ENCODE measurements at places on chromosomes 3 and 15.

DNA sequence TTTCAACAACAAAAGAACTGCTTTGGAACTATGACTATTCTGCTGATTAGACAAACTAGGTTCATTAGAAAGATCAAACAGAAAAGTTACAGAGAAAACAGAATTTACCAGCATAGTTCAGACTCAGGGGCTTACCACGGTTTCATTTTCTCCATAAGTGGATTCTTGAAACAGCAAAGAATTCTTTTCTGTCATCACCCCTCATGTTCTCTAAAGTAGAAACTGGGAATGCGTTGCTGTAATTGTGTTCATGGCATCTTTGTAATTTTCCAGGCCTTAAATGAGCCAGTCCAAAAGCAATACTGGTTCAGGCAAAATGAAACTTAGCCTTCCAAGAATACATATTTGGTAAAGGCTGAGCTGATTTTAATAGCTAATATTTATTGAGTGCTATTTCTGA lies 287.8 kb downstream of the CHL1 start:
- no peak for DNase-seq

DNA sequence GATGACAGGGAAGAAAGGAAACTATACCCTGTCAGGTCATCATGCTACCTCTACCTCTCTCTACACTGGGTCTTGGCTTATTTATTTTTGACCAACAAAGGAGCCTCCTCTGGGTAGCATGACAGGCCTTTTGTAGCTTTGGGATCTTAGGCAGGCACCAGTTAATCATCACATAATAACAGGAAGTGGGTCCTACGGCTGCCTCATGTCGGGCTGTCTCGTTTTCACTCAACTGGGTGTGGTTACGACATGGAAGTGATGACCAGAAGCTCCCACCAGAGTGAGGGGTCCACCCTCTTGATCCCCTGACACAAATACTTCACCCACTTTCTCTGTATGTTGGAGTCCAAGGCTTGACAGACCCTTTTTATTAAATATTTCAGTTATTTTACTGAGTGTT lies 105.3 kb downstream of the CD47 start:
- DNase-seq, result no peak

DNA sequence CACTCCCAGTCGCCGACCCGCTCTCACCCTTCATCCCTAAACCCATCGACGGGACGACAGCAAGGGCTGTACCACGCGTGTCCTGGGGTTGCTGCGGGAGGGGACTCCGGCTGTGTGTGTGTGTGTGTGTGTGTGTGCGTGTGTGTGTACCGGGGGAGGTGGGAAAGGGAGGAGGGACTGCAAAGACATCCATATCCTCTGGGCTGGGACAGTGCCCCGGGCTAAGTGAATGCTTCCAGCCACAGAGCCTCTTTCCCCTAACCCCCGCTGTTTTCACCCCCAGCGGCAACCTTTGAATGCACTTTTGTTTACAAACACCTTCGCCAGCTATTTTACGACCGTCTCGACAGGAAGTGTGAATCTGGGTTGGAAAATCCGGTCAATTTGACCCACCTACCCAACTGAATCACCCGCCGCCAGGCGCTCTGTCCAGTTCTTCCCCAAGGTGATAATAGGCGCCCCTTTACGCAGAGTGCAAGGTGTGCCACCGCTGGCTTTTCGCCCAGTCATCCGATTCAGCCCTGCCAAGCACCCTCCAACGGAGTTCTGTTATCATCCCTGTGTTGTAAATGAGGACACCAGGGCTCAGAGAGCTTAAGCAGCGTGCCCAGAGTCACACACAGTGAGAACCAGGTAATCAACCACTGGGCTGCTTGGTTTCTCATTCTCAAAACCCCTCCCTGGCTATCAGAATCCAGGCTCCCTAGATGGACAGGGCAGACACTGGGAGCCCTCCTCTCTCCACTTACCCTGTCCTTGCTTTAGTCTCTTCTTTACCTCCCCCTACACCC lies 739 bp upstream of the AMOTL2 start:
- no peak for DNase-seq

DNA sequence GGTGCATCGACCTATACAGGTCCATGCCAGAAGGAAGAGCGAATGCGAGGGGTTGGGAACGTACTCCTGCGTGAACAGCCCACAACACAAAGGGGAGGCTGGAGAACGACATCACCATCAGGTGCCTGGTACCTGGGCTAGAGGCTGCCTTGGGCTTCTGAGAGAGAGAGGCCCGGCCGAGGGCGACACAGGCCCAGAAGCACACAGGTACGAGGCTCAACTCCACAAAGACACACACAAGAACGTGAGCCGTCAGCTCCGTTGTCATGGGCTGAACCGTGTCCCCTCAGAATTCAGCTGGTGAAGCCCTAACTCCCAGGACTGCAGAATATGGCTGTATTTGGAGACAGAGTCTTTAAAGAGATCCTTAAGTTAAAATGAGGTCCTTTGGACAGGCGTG lies 134.3 kb downstream of the ATP10A start:
- no peak for DNase-seq

GRCh38 chr3:186626254-186626847 lies 13.5 kb downstream of the AHSG start:
- DNase-seq, result no peak

DNA sequence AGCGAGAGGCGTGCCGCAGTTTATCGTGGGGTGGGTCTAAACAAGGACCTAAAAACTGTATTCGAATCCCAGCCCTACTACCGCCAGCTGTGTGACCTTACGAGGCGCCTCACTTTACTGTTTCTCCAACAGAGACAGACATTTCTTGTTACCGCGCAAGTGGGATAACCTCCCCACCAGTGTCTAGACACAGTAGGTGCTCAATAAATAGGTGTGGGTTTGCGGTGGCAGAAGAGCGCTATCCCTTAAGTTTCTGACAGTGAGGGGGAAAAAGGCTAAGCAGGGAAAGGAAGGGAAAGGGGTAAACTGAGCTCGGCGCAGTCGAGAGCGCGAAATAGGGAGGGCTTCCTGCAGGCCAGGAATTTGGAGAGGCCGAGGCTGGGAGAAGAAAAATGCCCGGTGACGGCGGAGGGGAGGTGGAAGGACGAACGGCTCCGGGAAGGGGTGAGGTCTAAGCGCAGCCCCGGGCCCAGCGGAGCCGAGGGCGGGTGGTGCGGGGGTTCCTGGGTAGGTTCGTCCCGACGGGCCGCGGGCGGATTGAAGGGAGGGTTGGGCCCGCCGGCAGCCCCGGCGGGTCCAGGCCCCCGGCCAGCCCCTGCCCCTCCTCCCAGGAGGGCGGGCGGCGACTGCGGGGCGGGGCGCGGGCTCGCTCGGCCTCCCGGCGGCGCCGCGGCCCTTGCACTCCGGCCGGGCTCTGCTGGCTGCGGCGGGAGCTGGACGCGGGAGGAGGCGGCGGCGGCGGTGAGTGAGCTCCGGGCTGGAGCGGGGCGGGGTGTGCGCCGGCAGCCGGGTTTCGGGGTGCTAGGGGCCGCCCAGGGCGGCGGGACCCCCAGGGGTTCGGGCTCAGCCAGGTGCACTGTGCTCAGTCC lies at the start of gene CGNL1:
Gene CGNL1, plus strand, starts transcription at position 679 of the 869 bp plus-strand sequence. CDS start 61,495 bp downstream, outside the sequence.
- no peak for DNase-seq

DNA sequence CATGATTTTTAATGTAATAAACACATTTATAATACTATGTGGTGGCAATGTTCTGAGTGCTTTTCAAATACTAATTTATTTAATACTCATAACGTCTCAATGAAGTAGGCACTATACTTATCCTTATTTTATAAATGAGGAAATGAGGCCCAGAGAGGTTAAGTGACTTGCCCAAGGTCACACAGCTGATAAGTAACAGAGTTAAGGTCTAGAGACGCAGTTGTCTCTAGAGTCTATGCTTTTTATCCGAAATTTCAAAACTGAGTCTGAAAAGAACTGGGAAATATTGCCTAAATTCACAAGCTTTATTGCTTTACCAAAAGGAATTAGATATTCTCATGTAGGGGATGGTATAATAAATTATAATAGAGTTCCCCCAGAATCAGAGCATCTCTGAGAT lies 31.4 kb upstream of the MAGEF1 start:
- no peak for DNase-seq

DNA sequence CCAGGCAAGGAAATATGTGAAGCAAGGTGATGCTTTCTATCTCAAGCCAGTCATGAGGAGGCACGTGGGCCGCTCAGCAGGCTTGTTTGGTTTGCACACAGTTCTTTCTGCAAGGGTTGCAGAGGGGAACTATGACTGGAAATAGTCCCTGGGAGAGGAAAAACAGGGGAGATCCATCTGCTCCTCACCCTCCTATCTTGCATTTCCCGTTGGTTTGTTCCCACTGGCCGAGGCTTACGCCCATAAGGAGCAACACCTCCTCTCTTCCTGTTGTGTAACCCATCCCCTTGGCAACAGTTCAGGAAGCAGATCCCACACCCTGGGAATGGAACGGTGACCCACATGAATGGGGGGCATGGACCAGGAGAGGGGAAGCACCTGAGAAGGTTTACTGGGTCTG lies 72.1 kb upstream of the MAGI1 start:
- no peak for DNase-seq

DNA sequence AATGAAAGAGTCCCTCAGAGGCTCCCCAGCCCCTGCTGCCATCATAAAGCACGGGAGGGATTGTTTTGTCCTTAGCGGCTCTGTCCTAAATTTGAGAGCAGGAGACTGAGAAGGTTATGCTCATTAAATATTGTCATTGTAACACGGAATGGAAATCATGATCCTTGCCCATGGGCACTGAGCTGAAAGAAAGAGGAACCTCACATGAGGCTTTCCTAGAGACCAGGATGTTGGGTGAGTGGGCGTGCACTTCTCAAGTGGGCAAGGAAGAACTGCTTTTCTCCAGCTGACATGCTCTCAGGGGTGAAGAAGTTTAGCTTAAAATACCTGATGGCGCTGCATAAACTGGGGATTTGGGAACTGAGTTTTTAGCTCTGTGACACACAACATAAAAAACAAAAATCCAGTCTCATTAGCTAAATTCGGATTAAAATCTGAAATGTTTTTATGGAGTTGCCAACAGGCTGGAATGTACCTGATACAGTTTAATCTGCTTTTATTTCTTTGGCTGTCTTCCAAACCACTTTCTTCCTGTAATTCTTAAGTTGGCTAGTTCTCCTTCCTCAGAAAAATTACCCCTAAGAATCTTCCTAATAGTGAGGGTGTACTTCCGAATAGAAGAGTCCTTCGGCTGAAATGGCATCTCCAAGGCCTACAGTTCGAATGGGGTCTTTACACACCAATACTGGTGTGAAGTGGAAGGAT lies 31.7 kb downstream of the ADPGK start:
- peak; percentile 24 for DNase-seq

DNA sequence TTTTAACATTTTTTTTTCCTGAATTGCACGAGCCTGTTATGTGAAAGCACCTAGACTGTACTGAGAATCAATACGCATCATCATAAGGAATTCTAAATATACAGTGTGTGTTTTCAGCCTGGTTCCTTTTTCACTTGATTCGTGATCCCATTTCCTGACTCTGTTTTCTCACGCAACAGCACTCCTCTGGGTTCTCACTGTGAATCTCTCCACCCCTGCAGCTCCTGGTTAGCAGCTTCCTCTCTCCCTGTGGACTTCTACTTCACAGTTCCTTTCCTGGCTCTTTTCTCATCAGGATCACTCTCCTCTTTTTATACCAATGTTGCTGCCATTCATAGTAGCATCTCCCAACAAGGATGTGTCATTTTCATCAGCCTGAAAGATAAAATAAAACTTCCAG lies 297.2 kb downstream of the CADM2 start:
- DNase-seq, result no peak

DNA sequence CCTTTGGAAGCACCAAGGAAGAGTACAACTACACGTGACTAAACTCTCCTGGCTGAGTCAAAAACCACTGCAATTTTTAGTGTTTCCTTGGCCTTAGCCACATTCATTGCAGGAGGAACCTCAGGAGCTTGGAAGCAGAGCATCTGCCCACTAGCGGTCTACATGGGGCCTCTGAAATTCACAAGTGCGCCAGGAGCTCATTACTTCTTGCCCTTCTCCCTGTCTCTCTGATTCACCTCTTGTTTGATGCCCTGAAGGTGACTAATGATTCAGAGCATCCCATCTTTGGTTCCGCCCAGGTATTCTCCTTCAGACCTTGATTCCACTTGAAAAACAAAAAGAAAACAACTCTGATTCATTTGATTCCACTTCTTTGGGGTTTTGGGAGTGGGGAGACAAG lies 201.1 kb upstream of the LPP start:
- DNase-seq, result no peak

- DNase-seq, result peak; percentile 4
These were observed 957 bp downstream of the ADCY5 start for GRCh38 chr3:123447749-123448517.

DNA sequence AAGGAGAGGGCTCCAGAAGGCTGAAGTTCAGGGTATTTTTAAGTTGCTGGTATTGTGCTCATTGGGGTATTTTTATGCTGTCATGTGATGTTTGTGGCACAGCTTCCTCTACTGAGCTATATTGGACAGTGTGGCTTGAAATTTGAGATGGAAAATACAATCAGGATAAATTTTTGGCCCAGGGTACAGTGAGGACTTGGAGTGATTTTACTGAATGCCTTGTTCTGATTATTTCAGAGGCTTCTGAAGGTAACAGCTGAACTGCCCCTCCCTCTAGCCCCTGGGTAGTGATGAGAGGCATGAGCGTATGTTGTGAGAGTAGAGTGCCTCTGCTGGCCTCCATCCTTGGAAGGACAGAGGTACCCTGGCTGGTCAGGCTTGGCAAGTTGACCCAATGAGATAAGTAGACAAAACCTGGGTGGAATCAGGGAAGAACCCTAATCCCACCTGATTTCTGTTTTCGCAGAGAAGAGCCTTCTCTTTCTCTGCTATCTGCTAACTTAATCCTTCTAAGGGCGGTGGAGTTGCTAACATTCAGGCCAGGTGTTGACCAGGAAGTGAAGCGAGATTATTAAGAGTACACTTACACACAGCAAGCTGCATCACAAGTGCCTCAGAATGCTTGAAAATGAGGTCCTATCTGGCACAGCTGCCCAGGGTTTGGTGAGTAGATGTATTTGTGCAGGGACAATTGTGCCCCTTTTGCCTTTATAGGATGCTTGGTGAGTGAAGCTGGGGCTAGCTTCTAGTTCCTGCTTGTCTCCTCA lies 98.1 kb upstream of the CLSTN2 start:
- DNase-seq, result no peak

DNA sequence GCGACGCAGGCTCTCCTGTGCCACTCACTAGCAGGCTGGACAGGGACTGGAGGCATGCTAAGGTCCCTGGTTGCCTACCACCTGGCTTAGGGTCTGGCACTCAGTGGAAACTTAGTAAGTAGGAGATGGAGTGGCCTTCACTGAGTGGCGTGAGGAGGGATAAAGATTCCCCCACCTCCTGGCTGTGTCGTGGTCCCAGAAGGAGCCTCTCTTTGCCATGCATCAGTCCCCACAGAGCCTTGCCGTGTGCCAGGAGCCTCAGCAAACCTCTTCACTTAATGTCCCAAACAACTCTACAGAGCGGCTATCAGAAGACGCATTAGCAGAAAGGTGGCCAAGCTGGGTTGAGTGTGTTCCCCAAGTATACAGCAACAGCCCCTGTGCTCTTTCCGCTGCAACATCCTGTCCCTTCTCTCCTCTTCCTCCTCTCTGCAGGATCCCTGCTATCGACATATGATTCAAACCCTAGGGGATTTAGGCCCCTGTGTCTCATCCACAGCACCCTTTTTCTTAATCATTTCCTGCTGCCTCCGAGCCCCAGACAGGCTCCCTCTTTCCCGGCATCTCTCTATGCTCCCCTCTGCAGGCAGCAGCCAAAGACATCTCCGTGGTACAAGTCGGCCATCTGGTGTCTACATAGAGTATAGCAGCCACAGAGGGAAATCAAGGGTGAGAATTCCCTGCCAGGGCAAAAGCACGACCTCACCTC lies 66.7 kb downstream of the SLC6A1 start:
- peak; percentile 4 for DNase-seq

- DNase-seq, result no peak
These were observed 62.7 kb downstream of the PXYLP1 start for GRCh38 chr3:141294301-141294700.

All from CMK (cell line).